Stimulated activated CD4-positive, alpha-beta T cell treated with anti-CD3 and anti-CD28 coated beads, Interleukin-1b, Interleukin-23, amount 100 ng/mL, for 1 hour (primary cell): ENCODE measurements at places on chromosomes 2 and 18.

- no peak for DNase-seq
Observed at GRCh38 chr2:26608557-26608956, 32.6 kb downstream of the CIB4 start.

- DNase-seq, result no peak
Observed at GRCh38 chr2:44778671-44779476, 162.6 kb upstream of the SIX3 start.

GRCh38 chr2:105395691-105396090 lies 3.2 kb downstream of the FHL2 start:
- no peak for DNase-seq

DNA sequence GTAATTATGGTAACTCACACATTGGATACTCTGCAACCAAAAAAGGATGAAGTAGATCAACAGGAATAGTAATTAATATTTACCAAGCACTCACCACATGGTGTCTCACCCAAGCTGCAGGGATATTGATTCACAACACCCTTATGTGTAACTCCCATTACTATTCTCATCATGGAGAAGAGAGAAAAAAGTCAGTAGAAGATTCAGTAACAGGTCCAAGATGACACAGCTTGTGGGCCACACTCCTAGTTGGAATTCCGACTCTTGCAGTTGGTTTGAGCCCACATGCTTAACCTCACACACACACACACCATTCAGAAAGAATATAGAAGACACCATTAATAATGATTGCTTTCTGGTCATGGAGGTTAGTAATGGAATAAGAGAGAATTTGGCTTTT lies 1.7 kb upstream of the MLPH start:
- no peak for DNase-seq

DNA sequence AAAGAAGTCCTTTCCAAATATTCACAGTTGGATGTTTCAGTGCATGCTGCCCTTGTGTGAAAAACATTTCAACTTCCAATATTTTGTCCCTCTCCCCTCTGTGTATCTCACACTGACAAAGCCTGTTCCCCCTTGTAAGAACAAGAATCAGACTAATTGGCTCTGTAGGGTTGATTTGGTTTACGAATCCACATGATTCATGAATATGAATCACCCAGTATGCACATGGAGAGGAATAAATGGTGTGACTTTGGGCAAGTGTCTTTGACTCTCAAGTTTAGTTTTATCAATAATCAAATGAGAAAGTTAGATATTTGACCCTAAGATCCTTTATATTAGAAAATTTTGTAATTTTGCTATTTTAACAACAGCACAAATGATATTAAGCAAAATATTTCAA lies 9.3 kb upstream of the CDH20 start:
- DNase-seq, result no peak

GRCh38 chr2:199485732-199486335 lies 28.1 kb upstream of the SATB2 start:
- DNase-seq, result no peak

GRCh38 chr18:79452190-79452990 lies 56.7 kb downstream of the NFATC1 start:
- no peak for DNase-seq

GRCh38 chr2:230106771-230107170 lies 38.0 kb upstream of the SLC16A14 start:
- no peak for DNase-seq

DNA sequence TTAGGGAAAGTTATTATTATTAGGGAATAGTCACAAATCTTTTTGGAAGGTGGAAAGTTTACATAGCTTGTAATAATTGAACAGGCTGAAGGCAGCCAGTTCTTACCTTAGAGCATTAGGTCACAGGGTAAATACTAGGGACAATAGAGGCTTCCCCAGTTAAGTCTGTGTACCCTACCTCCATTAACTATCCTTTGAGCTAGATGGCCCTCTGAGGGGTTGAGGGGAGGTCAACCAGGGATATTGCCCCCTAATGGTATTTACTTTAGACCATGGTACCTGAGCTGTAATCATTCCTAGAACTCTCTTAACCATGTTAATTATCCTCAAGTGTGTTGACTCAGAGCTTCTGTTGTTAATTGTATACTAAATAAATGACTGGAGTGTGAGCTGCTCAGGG lies 120.5 kb upstream of the SCN7A start:
- DNase-seq, result no peak

- DNase-seq, result no peak
Observed at GRCh38 chr2:113230531-113230930, 48.2 kb downstream of the PAX8 start.

GRCh38 chr2:169071455-169071854 lies 2.1 kb downstream of the DHRS9 start:
- DNase-seq, result no peak

DNA sequence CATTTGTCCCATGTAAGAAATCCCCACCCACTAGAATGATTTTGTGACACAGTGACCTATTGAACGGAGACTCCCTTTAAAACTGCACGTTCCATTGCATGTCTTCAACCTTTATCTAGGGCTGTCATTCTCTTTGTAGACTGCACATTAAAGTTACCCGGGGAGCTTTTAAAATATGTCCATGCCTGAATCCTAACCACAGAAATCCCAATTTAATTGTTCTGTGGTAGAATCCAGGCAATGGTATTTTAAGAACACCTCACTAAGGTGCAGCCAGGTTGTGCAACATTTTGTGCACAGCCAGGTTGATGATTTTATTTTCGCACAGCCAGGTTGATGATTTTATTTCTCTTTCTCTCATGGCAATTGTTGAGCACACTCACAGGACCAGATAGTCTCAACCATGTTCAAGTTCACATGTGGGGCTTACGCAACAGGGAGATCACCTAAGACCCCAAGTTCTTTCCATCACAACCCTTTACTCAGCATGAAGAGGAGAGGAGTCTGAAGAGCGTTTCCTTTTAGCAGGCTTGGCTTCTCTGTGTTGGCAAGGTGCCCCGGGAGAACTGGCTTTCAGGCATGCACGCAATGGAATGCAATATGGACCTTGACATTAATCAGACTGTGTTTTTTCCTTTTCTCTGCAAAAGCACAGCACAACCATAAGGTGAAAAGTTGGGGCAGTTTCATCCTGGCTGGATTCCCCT lies 467.3 kb upstream of the ETAA1 start:
- DNase-seq, result no peak

GRCh38 chr2:200148366-200148765 lies 158.1 kb upstream of the SPATS2L start:
- no peak for DNase-seq

- no peak for DNase-seq
Observed at GRCh38 chr18:62828091-62828640, 112.8 kb downstream of the PHLPP1 start.

DNA sequence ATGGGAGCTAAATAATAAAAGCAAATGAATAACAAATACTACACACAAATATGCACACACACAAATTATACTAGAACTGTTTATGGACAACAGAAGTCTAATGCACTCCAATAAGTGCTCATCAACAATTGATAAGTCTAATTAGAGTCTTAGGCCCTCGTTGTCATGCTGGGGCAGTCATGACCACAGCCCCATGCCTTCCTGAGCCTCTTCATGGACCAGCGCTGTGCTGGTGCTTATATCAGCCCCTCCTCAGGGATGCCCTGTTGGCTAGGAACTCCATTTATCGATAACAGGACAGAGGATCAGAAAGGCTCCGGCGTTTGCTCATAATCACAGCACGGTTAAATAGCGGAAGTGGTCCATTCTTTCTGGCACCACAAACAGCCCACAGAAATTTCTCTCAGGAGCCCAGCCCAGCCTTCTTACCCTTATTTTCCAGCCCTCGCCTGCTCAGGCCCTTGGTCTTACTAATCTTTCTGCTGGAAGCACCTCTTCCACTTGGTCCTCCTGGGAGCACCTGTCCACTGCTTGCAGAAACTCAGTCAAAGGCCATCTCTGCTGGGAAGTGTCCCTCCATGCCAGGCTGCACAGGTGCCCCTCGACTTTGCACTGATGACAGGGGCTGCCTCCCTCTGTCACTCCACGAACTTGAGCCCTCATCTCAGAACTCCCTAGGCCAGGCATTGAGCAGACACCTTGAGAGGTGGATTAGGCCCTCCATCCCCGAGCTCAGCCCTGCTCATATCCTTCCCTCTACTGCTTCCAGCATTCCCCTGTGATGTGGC lies 500.2 kb upstream of the HS6ST1 start:
- DNase-seq, result no peak

GRCh38 chr2:106758901-106759497 lies 127.0 kb downstream of the ST6GAL2 start:
- DNase-seq, result no peak

DNA sequence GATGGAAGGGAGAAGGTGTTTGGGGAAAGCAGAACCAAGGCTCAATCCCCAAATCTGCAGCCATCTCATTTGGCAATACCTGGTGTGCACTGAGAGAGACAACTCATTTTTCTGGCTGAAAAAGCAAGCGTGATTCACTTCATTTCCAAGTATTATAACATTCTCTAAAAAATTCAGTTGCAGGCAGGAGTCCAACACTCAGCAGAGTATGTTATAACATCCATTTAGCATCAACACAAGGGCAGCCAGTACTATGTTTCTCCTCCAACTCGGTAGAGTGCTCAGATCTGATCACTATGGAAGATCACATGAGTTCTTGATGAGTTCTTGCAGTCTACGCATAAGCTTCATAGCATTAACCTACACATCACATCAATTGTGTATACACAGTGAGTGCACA lies 99.4 kb upstream of the PID1 start:
- DNase-seq, result no peak

DNA sequence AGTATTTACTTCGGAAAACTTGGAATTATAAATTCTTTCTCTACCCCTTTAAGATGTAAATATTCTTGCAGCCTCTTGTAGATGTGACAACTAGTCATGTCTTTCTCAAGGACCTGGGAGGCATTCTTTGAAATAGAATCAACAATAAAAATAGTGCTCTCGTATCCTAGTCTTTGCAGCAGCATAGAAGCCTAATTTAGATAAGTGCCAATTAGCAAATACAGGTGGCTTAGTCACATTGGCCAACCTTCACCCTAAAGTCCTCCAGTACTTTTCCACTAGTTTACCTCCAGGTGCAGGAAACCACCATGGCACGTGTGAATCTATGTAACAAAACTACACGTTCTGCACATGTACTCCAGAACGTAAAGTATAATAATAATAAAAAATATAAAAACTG lies 3.5 kb upstream of the ZSWIM2 start:
- no peak for DNase-seq

DNA sequence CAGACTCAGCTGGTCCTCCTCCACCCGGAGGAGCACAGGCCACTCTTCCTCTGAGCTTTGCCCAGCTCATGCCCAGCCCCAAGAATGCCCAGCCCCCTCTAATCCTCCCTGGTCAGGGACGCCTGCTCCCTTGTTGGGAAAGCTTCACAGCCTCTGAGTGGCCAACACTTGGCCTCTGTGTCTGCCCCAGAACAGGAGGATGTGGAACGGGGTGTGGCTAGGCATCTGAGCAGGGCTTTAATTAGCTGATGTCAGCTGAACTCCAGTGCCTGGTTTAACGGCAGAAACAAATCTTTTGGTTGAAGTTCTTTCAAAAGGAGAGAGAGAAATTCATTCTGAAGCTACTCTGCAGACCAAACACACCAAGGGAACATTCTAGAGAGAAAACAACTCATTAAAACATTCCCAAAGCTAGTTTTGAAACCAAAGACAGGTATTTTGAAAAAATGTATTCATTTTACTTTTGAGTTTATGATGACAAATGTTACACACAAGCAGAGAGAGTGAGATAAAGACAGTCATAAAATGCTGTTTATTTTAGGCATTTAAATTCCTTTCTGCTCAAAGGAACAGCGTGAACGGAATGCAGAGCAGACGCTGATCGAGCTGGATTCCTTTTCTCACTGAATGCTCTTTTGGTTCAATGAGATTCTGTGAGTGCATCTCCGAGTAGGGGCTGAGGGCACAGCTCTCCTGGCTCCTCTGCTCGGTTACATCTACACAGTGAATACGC lies 63.8 kb downstream of the RTP5 start:
- DNase-seq, result no peak

- DNase-seq, result no peak
Observed at GRCh38 chr2:105786231-105787230, 41.8 kb downstream of the NCK2 start.

- no peak for DNase-seq
Observed at GRCh38 chr2:143558665-143559064, 429.4 kb downstream of the ARHGAP15 start.

- no peak for DNase-seq
Observed at GRCh38 chr2:196954001-196954400, 27.5 kb upstream of the PGAP1 start.

DNA sequence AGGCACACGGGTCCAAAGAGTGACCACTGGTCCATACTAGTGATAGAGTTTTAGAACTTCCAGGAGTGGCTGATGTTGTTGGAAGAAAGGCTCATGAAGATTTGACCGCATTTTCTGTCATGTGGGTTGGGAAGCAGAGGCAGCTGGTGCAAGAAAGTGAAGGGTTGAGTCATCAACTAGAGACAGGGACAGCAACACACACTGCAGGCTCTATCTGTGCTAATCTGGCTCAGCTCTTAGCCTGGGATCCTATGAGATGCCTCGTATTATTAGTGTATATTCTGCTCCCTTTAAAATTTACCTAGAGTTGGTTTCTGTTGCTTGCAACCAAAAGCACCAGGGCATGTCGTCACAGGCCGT lies 2.5 kb upstream of the SH3RF3 start:
- no peak for DNase-seq

- no peak for DNase-seq
Observed at GRCh38 chr2:11030036-11030435, 118.3 kb downstream of the KCNF1 start.

DNA sequence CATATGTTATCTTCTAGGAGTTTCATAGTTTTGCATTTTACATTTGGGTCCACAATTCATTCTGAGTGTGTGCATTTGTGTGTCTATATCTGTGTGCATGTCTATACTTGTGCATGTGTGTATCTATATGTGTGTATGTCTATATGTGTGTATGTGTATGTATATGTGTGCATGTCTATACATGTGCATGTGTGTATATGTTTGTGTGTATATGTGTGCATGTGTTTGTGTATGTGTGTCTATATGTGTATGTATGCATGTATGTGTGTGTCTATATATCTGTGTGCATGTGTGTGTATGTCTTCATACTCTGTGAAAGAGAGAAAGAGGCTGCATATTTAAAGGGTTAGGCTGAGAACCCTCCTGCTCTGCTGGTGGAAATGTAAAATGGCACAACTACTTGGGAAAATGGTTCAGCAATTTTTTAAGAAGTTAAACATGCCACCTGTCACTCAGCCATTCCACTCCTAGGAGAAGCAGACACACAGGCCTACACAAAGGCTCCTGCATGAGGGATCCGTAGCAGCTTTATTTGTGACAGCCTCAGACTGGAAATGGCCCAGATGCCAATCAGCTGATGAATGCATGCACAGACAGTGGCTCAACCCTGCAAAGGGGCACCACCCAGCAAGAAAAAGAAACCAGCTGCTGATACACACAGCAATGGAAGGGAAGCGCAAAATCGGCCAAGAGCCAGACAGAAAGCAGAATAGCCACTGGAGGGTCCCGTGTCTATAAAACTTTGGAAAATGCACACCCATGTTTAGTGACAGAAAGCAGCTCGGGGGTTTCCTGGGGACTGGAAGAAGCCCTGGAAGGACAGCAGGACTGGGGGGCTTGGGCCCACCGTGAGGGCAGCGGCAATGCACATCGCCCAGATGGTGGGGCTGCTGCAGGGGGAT lies 146.8 kb downstream of the SEPTIN10 start:
- DNase-seq, result no peak
